ENCODE measurements at places on chromosomes 4 and X.

- DNase-seq: no peak
Observed at GRCh38 chrX:120144178-120144844, 14.1 kb upstream of the RHOXF2 start.

GRCh38 chrX:74377282-74377681 is 44.0 kb upstream of the SLC16A2 start:
- no peak for DNase-seq

DNA sequence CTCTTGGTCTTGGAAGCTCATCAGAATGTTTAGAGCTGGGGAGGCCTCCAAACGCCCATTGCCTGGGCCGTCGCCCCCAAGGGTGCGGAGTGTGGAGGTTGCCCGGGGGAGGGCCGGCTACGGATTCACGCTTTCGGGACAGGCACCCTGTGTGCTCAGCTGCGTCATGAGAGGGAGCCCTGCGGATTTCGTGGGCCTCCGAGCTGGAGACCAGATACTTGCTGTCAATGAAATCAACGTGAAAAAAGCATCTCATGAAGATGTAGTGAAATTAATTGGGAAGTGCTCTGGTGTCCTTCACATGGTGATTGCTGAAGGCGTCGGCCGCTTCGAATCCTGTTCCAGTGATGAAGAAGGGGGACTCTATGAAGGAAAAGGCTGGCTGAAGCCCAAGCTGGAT is 23.3 kb downstream of the RGS12 start:
- DNase-seq: no peak

GRCh38 chrX:111124418-111124817 is 28.4 kb downstream of the PAK3 start:
- DNase-seq: no peak

- no peak for DNase-seq
Observed at GRCh38 chr4:186651624-186652023, 72.0 kb downstream of the FAT1 start.
